ENCODE measurements at places on chromosomes 6 and 20.

GRCh38 chr6:160810238-160810637 is 108.2 kb downstream of the PLG start:
- DNase-seq, result no peak

GRCh38 chr20:25290646-25291431 is 43.0 kb downstream of the PYGB start:
- no peak for DNase-seq

- DNase-seq, result no peak
These were observed 10.8 kb upstream of the TBCC start for GRCh38 chr6:42756722-42757121.

GRCh38 chr6:18395856-18396197 is 8.7 kb downstream of the RNF144B start:
- no peak for DNase-seq

DNA sequence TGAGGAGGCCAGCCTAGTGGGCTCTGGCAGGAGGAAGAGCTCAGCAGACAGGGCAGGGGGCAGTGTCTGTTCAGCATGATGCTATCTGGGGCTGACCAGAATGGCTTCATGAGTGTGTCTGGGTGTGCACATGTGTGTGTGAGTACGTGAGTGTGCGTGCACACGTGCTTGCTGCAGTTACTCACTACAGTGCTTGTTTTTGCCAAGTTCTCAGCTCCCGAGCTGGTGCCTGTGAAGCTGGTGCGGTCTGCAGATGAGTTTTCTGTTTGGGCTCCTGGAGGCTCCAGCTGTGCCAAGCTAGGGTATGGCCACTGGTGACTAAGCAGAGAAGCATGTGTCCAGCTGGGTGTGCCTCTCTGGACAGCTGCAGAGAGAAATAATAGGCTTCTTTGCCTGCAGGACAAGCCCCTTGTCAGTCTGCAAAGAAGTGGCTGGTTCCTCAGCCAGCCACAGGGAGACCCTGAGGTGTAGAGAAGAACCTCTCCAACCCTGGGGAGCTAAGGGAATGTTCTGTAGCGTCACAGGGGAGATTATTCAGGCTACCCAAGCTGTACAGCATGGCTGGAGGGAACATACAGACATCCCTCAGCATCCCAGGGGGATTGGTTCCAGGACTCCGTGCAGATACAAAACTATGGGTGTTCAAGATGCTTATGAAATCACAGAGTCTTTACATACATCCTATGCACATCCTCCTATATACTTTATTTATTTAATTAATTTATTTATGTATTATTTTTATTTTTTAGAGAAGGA is 40.2 kb upstream of the FAM50B start:
- no peak for DNase-seq

GRCh38 chr6:16602035-16602434 is 159.2 kb downstream of the ATXN1 start:
- no peak for DNase-seq

GRCh38 chr6:52333840-52334200 is 28.1 kb upstream of the PAQR8 start:
- no peak for DNase-seq
